ENCODE measurements at places on chromosomes 6 and 20.

GRCh38 chr6:168015009-168015408 lies 17.5 kb downstream of the KIF25 start:
- DNase-seq: no peak

DNA sequence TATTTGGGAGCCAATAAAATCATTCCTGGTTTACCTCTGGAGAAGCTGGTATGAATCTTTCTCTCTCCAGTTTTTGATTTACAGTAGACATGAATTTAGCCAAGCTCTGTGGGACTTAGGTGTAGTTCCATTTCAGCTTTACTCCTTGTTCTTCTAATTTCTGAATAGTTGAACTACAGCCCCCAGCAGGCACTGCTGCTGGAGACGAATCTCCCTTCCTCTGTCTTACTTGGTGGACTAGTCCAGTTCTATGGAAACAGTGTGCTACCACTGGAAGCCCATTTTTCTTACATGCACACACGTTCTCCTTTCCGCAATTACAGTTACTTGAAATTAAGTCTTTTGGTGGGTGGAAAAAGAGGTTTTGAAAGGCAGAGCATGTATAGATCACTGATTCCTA lies 42.3 kb downstream of the RALGAPB start:
- DNase-seq: no peak

DNA sequence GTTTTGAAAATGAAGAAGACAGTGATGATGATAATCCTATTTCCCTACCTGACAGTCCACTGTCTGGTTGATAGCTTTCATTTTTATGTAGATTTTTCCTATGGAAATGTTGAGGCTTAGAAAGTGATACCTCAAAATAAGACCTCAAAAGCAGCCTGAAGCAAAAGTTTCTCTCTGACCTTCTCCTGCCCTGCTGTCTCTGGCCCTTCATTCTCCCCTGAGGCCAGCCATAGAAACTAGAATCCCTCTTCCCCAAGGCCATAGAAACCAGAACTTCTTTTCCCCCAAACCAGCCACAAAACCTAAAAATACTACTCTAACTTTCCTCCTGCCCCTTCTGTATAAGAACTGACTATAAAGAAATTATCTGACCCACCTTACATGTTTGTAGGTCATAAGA lies 52.6 kb upstream of the GCM1 start:
- DNase-seq: no peak

- DNase-seq: no peak
These were observed 10.6 kb downstream of the RPS10 start for GRCh38 chr6:34414999-34415858.

- no peak for DNase-seq
These were observed 20.0 kb downstream of the HLA-DOA start for GRCh38 chr6:32989368-32989767.

- DNase-seq: no peak
These were observed 147.8 kb downstream of the HS3ST5 start for GRCh38 chr6:114195027-114195365.

DNA sequence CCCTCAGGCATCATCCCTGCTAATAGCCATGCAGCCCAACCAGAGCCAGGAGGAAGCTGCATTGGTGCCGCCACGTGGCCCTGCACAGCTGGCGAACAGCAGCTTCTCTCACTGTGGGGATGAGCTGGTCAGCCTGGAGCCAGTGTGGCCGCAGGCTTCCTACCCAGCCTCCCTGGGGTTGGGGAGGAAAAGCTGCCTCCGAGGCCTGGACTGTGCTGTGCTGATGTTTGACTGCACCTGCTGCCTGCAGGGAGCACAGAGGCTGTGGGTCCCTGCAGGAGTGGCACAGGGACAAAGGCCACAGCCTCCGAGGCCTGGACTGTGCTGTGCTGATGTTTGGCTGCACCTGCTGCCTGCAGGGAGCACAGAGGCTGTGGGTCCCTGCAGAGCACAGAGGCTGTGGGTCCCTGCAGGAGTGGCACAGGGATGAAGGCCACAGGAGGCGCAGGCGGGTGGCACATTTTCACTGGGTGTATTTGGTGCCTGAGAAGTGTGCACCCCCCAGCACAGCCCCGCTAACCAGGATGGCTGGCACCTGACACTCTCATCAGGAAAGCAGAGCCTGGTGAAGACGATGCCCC lies 83.9 kb downstream of the DLL1 start:
- DNase-seq: no peak

DNA sequence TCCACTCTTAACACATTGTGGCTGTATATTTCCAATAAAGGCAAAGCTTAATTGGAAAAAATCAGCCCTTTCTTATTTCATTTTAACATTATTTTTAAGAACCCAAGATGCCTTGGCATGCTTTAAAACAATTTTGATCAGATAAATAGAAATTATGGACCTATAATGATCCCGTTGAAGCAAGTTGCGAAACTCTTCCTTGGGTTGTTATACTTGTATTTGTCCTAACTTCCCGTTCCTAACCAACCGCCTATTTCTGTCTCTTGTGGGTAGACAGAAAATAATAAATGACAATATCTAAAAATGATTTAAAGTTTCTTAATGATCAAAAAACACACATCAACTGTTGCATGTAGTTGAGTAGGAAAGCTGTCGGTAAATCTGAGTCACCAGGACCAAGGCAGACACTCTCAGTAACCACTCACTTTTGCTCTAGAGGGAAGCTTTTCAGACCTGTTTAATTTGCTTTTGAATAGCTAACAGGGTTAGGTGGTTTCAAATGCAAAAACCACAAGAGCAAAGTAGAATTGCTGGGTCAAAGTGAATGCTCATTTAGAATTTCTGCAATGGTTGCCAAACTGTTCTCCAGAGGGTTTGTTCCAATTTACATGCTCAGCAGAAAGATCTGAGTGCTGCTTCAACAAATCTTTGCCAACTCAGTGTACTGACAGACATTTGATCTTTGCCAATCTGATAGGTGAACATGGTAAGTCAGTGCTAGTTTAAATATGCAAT lies 34.2 kb upstream of the KCNK5 start:
- DNase-seq: no peak

GRCh38 chr20:63863021-63863797 lies 1.9 kb upstream of the TPD52L2 start:
- DNase-seq: no peak

DNA sequence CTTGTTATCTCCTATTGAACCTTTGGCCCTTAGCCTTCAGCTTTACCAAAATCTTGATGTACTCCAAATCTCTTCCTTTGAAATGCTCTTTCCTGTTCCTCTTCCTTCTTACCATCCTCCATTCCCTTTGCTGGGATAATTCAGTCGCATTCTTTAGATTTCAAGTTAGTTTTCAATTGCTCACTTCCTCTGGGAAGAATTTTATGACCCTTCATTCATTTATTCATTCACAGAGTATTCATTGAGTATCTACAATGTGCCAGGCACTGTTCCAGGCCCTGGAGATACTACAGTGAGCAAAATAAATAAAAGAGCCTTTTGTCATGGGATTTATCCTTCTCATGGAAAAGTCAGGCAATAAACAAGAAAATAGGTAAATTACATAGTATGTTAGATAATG lies 548.2 kb upstream of the FLRT3 start:
- DNase-seq: no peak

DNA sequence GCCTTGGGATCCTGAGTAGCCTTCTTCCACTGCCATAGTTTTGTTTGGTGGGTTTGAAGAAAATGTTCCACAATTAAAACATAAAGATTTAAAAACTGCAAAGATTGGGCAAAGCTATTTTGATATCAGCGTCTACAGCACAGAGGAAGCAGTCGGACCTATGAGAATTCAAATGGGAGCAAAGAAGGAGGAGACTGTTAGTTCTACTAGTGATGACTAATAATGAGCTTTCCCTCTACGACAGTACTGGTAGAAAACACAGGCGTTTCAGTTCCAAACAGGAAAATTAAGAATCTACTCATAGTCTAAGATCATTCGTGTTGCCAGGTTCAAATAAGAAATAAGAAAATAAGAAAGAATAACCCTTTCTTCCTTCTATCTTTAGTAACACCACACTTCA lies 121.2 kb downstream of the INSM1 start:
- DNase-seq: no peak

DNA sequence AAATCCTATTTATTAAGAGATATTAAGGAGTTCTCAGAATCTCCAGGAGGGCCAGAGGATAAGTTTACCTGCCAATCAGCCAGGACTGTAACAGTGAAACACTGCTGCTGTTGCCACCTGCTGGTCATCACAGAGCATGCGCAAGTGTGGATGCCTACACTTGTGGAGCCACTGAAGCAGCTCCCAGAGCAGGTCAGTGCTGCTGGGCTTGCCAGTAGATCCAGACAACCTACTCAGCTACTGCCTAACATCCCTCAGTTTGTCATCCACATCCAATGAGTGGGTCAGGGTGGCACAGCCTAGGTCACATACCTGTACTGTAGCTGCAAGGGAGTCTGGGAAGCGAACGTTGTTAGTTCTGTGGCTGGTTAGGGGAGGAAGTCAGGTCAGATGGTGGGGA lies 18.3 kb upstream of the NHSL1 start:
- peak; percentile 13 for DNase-seq

DNA sequence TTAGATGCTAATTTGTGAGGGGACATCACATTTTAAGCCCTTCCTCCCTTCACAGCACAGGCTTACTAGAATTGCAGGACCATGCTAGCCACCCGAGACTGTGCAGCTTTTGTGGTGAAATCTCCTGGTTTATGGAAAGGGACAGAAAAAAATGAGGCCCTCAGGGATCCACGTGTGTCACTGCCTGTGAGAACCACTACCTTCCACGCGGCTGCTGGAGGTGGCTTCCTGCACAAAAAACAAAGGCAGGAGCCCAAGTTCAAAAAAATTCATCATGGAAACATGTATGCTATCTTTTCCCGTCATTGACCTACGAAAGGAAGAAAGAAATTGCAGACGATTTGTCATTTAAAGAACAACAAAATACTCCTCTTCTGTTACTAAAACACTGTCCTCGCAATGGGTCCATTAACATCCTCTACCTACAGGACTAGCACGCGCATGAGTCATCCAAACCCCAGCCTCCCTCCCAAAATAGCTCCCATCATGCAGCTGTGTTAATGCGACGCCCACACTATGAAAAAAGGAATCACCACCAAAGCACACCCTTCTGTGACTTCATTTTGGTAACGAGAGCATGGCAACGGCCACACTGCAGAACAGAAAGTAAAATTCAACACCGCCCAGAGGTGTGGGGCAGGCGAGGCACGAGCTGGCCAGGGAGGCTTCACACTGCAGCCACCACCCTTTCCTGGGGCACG lies 45.7 kb downstream of the RAMACL start:
- peak; percentile 49 for DNase-seq

DNA sequence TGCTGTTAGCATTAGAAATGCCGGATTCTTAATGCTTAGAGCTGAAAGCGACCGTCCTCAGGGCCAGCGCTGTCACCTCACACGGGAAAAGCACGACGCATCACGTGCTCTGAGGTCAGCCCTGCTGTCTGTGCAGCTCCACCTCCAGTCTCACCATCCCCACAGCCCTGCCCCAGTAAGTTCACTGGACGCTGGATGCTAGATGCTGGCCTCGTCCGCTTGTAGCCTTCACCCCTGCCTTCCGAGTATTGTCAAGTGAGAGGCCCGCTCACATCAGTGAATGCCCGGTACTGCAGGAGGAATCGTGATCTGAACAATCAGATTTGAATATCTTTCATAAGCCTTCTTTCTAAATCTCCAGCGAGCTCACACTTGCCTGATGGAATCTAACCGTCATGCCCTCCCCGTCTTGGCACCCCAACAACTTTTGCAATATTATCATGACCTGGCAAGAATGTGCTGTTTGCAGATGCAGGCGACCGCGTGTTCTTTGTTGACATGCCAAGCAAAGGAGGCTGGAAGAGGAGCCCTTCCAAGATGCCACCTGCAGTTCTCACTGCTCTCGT lies 64.9 kb downstream of the DLL1 start:
- no peak for DNase-seq

- DNase-seq: no peak
These were observed 61.1 kb downstream of the ZBTB2 start for GRCh38 chr6:151330130-151330696.

GRCh38 chr6:144646093-144647056 lies 361.2 kb downstream of the UTRN start:
- no peak for DNase-seq

GRCh38 chr6:107460083-107460631 lies 793 bp upstream of the PDSS2 start:
- DNase-seq: no peak

DNA sequence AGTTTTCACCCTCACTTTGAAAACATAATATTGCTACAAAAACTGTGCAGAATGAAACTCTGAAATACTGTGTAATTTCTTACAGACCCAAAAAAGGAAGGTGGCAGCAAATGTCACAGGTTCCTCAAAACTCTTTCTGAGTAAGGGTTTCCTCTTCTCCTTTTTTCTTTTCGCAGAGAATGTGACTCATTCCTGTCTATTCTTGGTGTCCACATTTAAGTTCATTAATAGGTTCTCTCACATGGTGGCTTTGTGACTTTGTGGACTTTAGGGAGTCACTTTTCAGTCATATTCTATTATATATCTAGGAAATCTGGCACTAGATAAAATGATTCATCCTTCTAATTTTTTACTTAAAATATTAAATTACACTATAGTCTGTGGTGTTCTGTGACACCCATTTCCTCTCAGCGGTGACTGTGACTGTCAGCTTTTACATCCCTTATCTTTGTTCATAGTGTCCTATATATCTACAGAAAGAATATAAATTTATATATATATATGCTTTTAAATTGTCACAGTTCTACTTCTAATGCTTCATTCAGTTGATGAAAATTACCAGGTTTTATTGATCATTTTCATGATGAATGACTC lies 126.8 kb upstream of the HCRTR2 start:
- no peak for DNase-seq

DNA sequence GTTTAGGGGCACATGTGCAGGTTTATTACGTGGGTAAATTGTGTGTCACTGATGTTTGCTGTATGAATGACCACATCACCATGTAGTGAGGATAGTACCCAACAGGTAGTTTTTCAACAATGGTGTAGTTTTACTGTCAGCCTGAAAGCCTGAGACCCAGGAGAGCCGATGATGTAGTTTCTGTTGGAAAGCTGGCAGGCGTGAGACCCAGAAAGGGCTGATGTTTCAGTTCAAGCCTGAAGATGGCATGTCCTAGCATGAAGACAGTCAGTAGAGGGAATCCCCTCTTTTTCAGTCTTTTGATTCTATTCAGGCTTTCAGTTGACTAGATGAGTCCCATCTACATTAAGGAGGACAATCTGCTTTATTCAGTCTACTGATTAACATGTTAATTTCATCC lies 96.7 kb downstream of the KLHL32 start:
- DNase-seq: no peak

- no peak for DNase-seq
These were observed 319.9 kb upstream of the TSHZ2 start for GRCh38 chr20:52652271-52652670.

GRCh38 chr6:146968041-146968760 lies 236.0 kb upstream of the STXBP5 start:
- no peak for DNase-seq

- DNase-seq: no peak
These were observed 49.8 kb downstream of the BMP7 start for GRCh38 chr20:57216669-57217068.

GRCh38 chr6:7241709-7242645 lies 71.0 kb downstream of the SSR1 start:
- no peak for DNase-seq

DNA sequence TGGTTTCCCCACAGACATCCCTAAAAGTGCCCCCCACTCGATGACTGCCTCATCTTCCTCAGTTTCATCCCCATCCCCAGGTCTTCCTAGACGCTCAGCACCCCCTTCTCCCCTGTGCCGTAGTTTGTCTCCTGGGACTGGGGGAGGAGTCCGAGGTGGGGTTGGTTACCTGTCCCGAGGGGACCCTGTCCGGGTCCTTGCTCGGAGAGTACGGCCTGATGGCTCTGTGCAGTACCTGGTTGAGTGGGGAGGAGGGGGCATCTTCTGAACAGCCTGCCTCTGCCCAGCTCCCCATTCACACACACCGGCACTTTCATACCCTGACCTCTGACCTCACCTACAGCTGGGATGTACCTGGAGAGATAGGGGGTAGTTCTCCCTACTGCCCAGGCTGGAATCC lies 2.1 kb downstream of the CUTA start:
- no peak for DNase-seq

Measured in stimulated activated CD8-positive, alpha-beta memory T cell treated with anti-CD3 and anti-CD28 coated beads, Interleukin-12 subunit alpha, Interleukin-12 subunit beta, amount 100 ng/mL, for 4 hours (primary cell).